A549 treated with GW870086 at 1 μM for 4 hours (cell line): ENCODE measurements at places on chromosomes 13 and 19. TPM values are rescaled to one million over a fixed set of nuclear protein-coding genes. Genes with fewer than 3 reads are reported as not detected.

SYNGR4 gene
- 3.2 to 6.0 TPM (median 4.1 TPM) in 5 replicates for total RNA-seq

TRPM4 gene
- total RNA-seq, result 6.9 to 10.2 TPM (median 8.4 TPM) in 5 replicates

RDH13 gene
- 15.2 to 22.6 TPM (median 20.6 TPM) in 5 replicates for total RNA-seq

FAAP24 gene
- total RNA-seq, result 13.3 to 17.6 TPM (median 16.2 TPM) in 5 replicates

ZNF808 gene
- total RNA-seq, result 0.03 to 0.37 TPM (median 0.09 TPM) in 4 of 5 replicates, not detected in the other

ZNF433 gene
- not detected in 5 replicates for total RNA-seq

C13orf42 gene
- not detected in 5 replicates for total RNA-seq

PRODH2 gene
- total RNA-seq, result 0.18 to 0.80 TPM (median 0.29 TPM) in 5 replicates

LRCH1 gene
- 7.1 to 10.1 TPM (median 9.9 TPM) in 5 replicates for total RNA-seq

SPTBN4 gene
- 0.52 to 0.77 TPM (median 0.65 TPM) in 5 replicates for total RNA-seq

OLFM4 gene
- total RNA-seq, result not detected in 5 replicates

DIAPH3 gene
- total RNA-seq, result 6.4 to 9.1 TPM (median 7.9 TPM) in 5 replicates

ZNF836 gene
- total RNA-seq, result 0.21 to 2.5 TPM (median 0.82 TPM) in 5 replicates

OR10H3 gene
- not detected in 5 replicates for total RNA-seq

GZMM gene
- 0.27 to 0.57 TPM (median 0.38 TPM) in 3 of 5 replicates, not detected in the others for total RNA-seq

RFXAP gene
- total RNA-seq, result 0.83 to 1.0 TPM (median 0.91 TPM) in 5 replicates

NAPA gene
- 86.8 to 111 TPM (median 94.3 TPM) in 5 replicates for total RNA-seq

ARL11 gene
- not detected in 5 replicates for total RNA-seq

SHC2 gene
- 0.80 to 1.3 TPM (median 1.00 TPM) in 5 replicates for total RNA-seq

CBY2 gene
- total RNA-seq, result not detected in 5 replicates

ZNF492 gene
- not detected in 5 replicates for total RNA-seq

ATP7B gene
- total RNA-seq, result 1.9 to 3.1 TPM (median 2.7 TPM) in 5 replicates

RGS9BP gene
- total RNA-seq, result 0.33 to 0.51 TPM (median 0.41 TPM) in 5 replicates

ZNF525 gene
- 0.14 to 0.66 TPM (median 0.24 TPM) in 5 replicates for total RNA-seq

ZNF557 gene
- total RNA-seq, result 2.5 to 3.0 TPM (median 2.8 TPM) in 5 replicates

TMEM145 gene
- total RNA-seq, result 2.2 to 3.9 TPM (median 3.2 TPM) in 5 replicates

FUT1 gene
- total RNA-seq, result 0.03 to 0.10 TPM (median 0.08 TPM) in 5 replicates

CGB1 gene
- 0.21 TPM in 1 of 5 replicates, not detected in the others for total RNA-seq

MTRF1 gene
- 4.2 to 7.2 TPM (median 5.8 TPM) in 5 replicates for total RNA-seq

CGB8 gene
- total RNA-seq, result 1.9 to 3.4 TPM (median 2.0 TPM) in 5 replicates

PSG1 gene
- total RNA-seq, result 0.17 to 0.30 TPM (median 0.23 TPM) in 5 replicates

EFNB2 gene
- 3.7 to 4.5 TPM (median 4.2 TPM) in 5 replicates for total RNA-seq

LILRA2 gene
- total RNA-seq, result not detected in 5 replicates

GAMT gene
- total RNA-seq, result 30.9 to 45.1 TPM (median 41.7 TPM) in 5 replicates

RFPL4AL1 gene
- total RNA-seq, result 0.23 to 0.49 TPM (median 0.38 TPM) in 3 of 5 replicates, not detected in the others

TMEM238 gene
- total RNA-seq, result 2.8 to 9.2 TPM (median 7.0 TPM) in 5 replicates

ZSWIM4 gene
- total RNA-seq, result 2.7 to 4.5 TPM (median 4.0 TPM) in 5 replicates

WDR62 gene
- 20.3 to 27.6 TPM (median 24.5 TPM) in 5 replicates for total RNA-seq

SPACA4 gene
- 0.31 TPM in 1 of 5 replicates, not detected in the others for total RNA-seq

OR7C1 gene
- total RNA-seq, result not detected in 5 replicates

TEX29 gene
- total RNA-seq, result not detected in 5 replicates

CCL25 gene
- total RNA-seq, result not detected in 5 replicates

LIM2 gene
- total RNA-seq, result not detected in 5 replicates

SIGLEC10 gene
- total RNA-seq, result 0.08 TPM in 1 of 5 replicates, not detected in the others

TNNI3 gene
- total RNA-seq, result 5.9 to 9.6 TPM (median 8.0 TPM) in 5 replicates

POLRMT gene
- 74.9 to 100 TPM (median 98.7 TPM) in 5 replicates for total RNA-seq

LRG1 gene
- 0.08 to 0.41 TPM (median 0.11 TPM) in 4 of 5 replicates, not detected in the other for total RNA-seq

U2AF1L4 gene
- 25.2 to 29.1 TPM (median 25.8 TPM) in 5 replicates for total RNA-seq

SMIM7 gene
- total RNA-seq, result 66.1 to 77.4 TPM (median 74.4 TPM) in 5 replicates

MYCBP2 gene
- 14.0 to 21.3 TPM (median 17.3 TPM) in 5 replicates for total RNA-seq

DCT gene
- not detected in 5 replicates for total RNA-seq

TTC9B gene
- total RNA-seq, result 0.29 to 0.62 TPM (median 0.48 TPM) in 5 replicates
